ENCODE measurements at places on chromosomes 16 and 17. TPM values are rescaled to one million over a fixed set of nuclear protein-coding genes. Genes with fewer than 3 reads are reported as not detected.

- no peaks in the 10 kb centered on the region for H3K27me3 ChIP-seq
- peaks cover 10% of the 10 kb centered on the region for H3K4me1 ChIP-seq
- no peak overlapping the region for H3K4me3 ChIP-seq
- H3K27ac ChIP-seq: no peak overlapping the region
Measured at GRCh38 chr17:42399948-42400843, 12.0 kb upstream of the STAT3 start.

The MED9 gene
- total RNA-seq: 9.4 TPM

DNA sequence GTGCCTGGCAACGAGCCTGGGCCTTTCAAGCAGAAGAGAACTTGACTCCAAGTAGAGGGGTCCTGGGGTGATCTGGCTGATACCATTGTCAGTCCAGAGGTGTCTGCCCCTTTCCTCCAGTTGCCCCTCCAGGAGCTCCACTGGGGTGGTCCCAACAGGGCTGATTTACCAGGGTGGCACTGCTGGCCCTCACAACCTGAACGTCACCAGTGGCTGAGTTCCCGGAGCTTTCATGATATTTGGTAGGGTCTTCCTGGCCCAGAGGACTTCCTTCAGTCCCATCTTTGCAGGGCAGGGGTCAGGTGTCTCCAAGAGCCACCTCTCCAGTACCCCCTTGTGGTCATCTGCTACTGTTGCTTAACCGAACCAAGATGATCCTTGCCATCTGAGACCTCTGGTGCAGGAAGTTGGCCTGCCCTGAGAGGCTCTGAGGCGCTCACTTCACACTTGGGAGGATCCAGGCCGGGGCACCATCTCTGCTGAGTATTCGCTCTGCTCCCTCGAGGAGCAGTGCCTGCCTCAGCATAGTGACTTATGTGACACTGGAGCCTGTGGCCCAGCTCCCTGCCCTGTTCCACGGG, 3.5 kb downstream of the LIMD2 start:
- no peak overlapping the region for H3K4me3 ChIP-seq
- H3K36me3 ChIP-seq: no peaks in the 10 kb centered on the region
- H3K4me1 ChIP-seq: peaks cover 11% of the 10 kb centered on the region

The PERCC1 gene
- not detected for total RNA-seq

- no peak overlapping the region for H3K27ac ChIP-seq
- H3K4me3 ChIP-seq: no peak overlapping the region
- DNase-seq: peak; percentile 32
- peaks cover 4% of the 10 kb centered on the region for H3K4me1 ChIP-seq
- no peaks in the 10 kb centered on the region for H3K36me3 ChIP-seq
Measured at GRCh38 chr17:61556224-61557188, 34.5 kb downstream of the NACA2 start.

The VASN gene
- total RNA-seq: 32.0 TPM

GRCh38 chr16:57740423-57741071, 5.0 kb downstream of the KATNB1 start:
- H3K27ac ChIP-seq: no peak overlapping the region
- H3K4me3 ChIP-seq: no peak overlapping the region

The TBX6 gene
- 0.22 TPM for total RNA-seq

DNA sequence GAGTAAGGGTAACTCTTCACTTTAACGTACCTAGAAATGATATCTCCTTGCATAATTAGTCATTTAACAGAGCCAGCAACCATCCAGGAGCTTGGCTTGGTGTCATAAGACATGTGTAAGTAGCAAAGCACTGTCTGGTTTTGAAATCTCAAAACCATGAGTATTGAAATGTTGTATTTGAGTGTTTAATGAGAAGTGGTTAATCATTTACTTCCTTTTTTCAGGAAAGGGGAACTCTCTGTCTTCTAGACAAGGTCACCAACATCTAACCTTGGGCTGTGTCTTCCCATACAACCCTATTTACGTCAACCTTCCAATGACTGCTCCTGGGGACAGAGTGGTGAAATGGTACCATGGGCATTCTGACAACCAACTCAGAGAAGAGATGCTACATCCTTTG, 27.1 kb downstream of the PMP22 start:
- peaks cover 10% of the 10 kb centered on the region for H3K36me3 ChIP-seq
- no peak for DNase-seq
- no peaks in the 10 kb centered on the region for H3K27me3 ChIP-seq
- H3K4me1 ChIP-seq: peaks cover 3% of the 10 kb centered on the region

DNA sequence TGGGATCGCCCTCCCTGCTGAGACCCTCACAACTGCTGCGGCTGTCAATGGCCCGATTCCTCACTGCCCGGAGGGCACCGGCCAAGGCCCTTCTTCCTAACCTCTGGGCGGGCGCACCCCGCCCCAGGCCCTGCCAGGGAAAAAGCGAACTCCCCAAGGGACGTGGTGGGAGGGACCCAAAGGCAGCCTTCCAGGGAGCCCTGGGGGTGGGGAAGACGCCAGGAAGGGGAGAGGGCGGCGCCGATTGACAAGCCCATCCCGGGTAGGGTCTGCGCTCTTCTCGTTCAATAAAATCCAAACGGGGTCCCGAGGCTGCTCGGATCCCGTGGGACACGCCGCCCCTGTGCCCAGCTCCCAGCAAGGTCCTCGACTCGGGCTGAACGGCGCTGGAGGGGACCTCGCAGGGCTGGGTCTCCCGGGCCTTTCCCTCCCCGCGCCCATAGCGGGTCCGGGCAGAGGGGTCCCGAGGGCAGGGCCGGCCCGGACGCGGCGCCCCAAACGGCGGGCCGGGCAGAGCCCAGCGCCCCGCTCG, 416 bp downstream of the KIFC3 start:
- peak overlapping the region; percentile 86 for H3K4me3 ChIP-seq
- no peaks in the 10 kb centered on the region for H3K27me3 ChIP-seq
- peaks cover 2% of the 10 kb centered on the region for H3K36me3 ChIP-seq
- no peak for DNase-seq

- H3K27me3 ChIP-seq: no peaks in the 10 kb centered on the region
- H3K27ac ChIP-seq: no peak overlapping the region
- peaks cover 6% of the 10 kb centered on the region for H3K4me1 ChIP-seq
- no peaks in the 10 kb centered on the region for H3K36me3 ChIP-seq
- DNase-seq: no peak
- peak overlapping the region; percentile 58 for H3K4me3 ChIP-seq
Measured at GRCh38 chr16:14301169-14302030, 230.3 kb downstream of the MRTFB start.

DNA sequence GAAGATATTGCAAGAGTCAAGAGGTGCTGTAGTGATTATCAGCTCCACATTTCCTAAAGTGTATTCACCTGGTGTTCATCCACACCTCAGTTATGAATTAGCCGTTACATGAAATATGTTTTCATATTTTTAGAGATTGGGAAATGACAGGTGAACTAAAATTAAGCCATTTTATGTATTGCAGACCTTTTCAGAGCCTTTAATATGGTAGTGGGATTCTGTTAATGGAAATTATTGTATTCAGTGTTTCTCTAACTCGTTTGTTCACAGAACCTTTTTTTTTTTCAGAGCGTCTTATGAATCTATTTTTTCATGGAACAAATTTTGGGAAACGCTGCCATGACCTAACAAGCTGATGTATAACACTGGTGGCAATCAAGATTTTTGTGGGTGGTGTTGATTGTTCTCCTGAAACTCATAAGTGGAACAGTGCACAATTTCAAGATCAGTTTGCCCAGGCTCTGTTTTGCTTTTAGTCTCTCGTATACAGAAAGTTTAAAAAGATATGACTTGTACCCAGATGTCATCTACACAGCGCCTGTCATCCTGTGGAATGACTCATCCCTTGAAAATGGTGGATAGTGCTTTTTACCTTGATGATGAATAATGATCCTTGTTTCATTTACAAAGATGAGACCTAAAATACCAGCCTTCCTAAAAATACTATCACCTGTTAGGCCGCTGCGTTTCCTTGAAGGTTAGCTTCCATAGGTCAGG, 88.8 kb downstream of the ARHGAP44 start:
- no peak overlapping the region for H3K4me3 ChIP-seq
- no peaks in the 10 kb centered on the region for H3K36me3 ChIP-seq
- no peak for DNase-seq
- no peaks in the 10 kb centered on the region for H3K4me1 ChIP-seq
- H3K27me3 ChIP-seq: no peaks in the 10 kb centered on the region

The ZDHHC1 gene
- 3.7 TPM for total RNA-seq

The ITGAE gene
- 23.3 TPM for total RNA-seq

The TIMM22 gene
- total RNA-seq: 20.3 TPM

GRCh38 chr17:81120695-81121621, 44.3 kb upstream of the PVALEF start:
- no peak overlapping the region for H3K27ac ChIP-seq
- H3K4me1 ChIP-seq: peaks cover 8% of the 10 kb centered on the region
- no peak overlapping the region for H3K4me3 ChIP-seq
- no peak for DNase-seq

- no peak overlapping the region for H3K4me3 ChIP-seq
- no peak for DNase-seq
- H3K27ac ChIP-seq: no peak overlapping the region
- no peaks in the 10 kb centered on the region for H3K27me3 ChIP-seq
- H3K36me3 ChIP-seq: no peaks in the 10 kb centered on the region
- peaks cover 3% of the 10 kb centered on the region for H3K4me1 ChIP-seq
Measured at GRCh38 chr17:46135879-46136563, 57.2 kb downstream of the KANSL1 start.

Measured in astrocyte (in vitro differentiated cells and primary cell).